ENCODE measurements at places on chromosomes 3 and 15. TPM values are rescaled to one million over a fixed set of nuclear protein-coding genes. Genes with fewer than 3 reads are reported as not detected.

DNA sequence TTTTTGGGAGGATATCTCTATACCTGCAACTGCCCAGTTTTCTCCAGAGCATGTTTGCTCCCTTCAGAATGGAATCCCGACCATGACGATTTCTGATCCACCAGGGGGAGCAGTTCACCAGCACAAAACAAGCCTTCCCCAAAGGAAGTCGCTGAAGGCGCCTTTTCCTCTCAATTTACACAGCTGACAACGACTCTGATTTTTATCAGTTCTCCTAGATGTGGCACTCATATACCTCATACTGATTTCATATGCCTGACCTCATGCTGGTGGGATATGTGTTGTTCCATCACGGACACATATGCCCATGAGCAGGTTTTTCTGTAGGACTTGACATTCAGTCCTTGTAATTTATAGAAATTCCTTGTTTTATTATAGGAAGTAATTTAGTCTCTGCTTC lies 1028.2 kb downstream of the MCTP2 start:
- DNase-seq = peak; percentile 49

DNA sequence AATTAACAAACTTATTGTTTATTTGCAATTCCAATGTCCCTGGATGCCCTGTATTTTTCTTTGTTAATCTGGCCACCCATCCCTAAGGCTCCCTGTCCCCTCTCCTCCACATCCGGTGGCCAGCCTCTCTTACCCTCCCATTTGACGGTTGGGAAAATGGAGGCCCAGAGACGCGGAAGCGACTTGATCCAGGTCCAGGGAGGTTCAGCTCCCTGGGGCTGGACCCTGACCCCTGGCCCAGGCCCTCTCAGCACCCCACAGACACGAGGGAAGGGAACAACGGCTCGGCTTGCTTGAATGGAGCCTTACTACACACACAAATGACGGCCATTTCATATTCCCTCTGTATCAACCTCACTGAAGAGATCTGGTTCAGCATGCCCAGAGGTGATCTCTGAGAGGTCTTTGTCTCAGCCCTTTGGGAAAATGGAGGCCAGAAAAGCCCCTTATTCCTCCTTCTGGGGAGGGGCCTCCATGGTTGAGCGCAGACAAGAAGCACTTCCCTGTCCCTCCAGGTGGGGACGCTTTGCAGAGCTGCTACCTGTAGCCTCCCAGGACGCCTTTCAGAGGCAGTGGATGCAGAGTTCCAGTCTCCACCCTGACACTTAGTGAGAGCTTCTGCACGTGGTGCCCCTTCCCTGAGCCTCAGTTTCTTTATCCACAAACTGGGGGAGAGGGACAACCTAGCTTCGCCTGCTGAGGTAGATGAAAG lies 82.1 kb downstream of the ATP2B2 start:
- DNase-seq = no peak

Gene ISL2
- total RNA-seq = not detected

DNA sequence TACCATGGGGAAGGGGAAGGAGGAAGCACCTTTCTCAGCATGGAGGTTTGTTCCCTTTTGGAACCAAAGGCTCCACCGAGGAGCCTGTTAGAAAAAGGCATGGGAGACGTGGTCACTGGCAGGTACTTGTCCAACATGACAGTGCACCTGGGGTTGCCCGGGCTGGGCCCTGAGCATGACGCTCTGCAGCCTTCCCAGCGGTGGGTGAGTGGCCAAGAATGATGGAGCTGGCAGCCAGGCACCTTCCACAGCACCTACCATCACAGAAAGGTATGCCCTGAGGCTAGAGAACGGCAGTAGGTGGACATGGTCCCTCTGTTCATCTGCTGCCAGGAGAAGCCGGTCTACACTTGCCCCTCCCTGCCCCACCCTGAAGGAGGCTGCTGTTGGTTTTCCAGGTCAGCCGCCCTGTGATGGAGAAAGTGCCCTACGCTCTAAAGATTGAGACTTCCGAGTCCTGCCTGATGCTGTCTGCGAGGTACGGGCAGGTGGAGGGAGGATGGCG lies 29.0 kb upstream of the NR2C2 start:
- DNase-seq = no peak

Gene GNL3
- total RNA-seq = 106 TPM

- DNase-seq = no peak
Measured at GRCh38 chr3:31908391-31909097, 72.5 kb downstream of the OSBPL10 start.

Gene FES
- total RNA-seq = 5.5 TPM

DNA sequence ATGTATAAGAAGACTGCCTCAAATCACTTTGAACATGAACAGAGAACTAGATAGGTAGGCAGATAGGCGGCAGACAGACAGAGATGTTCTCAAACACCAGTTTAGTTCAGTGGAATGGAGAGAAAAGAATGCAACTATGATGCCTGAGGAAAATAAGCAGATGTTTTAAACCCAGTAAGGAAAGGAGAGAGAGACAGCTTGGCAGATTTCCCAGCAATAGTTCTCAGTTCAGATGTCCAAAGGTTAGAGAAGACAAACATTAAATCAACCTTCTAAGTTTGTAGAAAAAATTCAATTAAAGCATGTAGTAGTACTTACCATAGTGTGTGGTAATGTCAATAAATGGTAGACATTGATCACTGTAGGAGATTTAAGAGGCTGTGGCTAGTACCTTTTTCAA lies 209.6 kb upstream of the PFN2 start:
- no peak for DNase-seq

Gene ATP8B4
- 0.31 TPM for total RNA-seq

DNA sequence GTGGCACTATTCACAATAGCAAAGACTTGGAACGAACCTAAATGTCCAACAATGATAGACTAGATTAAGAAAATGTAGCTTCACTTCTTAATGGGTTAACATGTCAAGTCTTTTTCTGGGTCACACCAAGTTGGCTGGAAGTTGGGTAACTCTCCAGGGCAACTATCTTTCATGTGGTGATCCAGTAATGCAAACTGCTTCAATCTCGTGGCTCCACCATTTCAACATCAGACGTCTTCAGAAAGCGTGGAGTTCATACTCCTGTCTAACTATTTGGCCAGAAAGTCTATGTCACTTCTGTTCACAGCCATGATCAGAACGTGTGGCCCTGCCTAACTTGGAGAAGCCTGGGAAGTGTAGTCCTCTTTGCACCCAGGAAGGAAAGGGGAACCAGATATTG lies 32.2 kb downstream of the DUT start:
- no peak for DNase-seq

- no peak for DNase-seq
Measured at GRCh38 chr3:140910860-140911259, 30.8 kb upstream of the SLC25A36 start.

GRCh38 chr3:8841472-8841871 lies 72.1 kb upstream of the OXTR start:
- no peak for DNase-seq

DNA sequence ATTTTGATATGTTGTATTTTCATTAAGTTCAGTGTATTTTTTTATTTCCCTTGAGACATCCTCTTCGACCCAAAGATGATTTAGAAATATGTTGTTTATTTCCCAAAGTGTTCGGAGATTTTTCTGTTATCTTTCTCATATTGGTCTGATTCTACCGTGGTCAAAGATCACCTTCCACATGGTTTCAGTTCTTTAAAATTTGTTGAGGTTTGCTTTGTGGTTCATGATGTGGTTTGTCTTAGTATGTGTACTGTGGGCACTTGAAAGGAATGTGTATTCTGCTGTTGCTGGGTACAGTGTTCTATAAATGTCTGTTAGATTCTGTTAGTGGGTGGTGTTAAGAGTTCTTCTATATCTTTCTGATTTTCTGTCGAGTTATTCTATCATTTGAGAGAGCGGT lies 103.4 kb upstream of the FHIT start:
- no peak for DNase-seq

GRCh38 chr15:30943654-30944335 lies 40.1 kb downstream of the FAN1 start:
- DNase-seq = no peak

DNA sequence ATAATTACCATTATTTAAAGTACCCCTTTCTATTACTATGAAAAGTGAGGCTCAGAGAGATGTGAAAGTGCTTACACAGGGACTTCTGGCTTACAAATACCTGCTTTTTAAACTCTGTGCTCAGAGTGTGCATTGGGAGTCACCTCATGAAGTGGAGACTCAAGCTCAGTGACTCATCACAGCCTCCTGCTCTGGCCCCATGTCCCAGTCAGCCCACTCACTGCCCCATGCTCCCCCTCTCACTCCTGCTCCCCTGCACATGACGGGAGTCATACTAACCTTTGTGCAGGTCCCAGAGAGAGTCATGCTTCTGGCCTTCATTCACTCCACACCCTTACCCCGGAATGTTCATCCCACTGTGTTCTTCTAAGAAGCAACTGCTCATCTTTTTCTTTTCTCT lies 20.2 kb downstream of the CCR1 start:
- no peak for DNase-seq

GRCh38 chr3:132879656-132880055 lies 157.4 kb upstream of the NPHP3 start:
- no peak for DNase-seq

Gene AGBL1
- total RNA-seq = not detected

Gene LRTM1
- total RNA-seq = not detected

DNA sequence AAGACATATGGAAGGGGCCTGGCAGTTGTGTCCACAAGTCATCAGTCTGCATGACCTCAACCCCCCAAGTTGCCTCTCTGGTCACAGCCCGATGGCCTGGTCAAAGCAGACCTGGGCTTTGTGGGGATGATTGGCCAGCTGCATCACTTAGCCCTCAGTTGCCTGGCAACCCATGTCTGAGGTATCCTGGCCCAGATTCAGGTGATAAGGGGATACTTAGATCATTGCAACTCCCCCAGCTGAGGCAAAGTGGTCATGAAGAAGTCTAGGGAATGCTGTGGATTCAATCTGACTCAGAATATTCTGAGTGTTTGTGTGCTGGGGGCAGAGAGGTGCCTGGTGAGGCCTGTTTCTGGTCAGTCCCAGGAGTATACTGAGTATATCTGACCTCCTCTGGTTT lies 5.0 kb downstream of the GPR156 start:
- DNase-seq = no peak

Gene KNG1
- total RNA-seq = not detected

DNA sequence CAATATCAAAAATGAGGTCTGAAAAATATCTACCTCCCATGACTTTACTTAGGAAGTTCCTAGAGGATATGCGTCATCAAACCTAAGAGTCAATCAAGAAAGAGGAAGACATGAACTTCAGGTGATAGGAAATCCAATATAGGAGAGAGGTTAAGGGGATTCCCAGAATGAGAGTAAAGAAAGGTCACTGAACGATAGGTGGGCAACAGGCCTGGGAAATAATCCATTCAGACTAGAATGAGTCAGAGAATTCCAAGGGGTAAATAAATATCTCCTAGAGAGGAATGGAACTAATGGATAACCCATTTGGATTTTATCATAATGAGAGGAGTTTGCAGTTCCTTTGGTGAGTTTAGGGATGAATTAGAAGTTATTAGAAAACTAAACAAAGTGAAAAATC lies 131.1 kb upstream of the NUDT16 start:
- no peak for DNase-seq

DNA sequence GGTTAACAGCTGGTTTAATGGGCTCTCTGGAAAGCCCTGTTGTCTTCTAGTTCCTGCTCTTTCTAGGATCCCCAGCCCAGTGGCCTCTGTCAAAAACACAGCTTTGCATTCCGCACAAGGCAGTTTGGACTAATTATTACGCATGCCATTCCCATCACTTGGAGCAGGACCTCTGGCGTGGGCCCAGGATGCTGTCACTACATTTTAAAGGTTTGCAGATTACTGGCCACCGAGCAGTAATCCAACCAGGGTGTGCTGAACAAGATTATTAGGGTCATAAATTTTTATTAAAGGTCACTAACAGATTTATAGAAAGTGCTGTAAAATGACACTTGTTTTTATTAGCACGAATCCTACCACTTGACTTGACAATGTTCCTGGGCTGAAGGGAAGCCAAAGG lies 143.6 kb upstream of the SLC6A11 start:
- DNase-seq = no peak

Gene PYDC2
- total RNA-seq = not detected

- DNase-seq = peak; percentile 50
Measured at GRCh38 chr15:89361451-89362202, 27.0 kb upstream of the POLG start.

GRCh38 chr3:23487015-23487414 lies 283.9 kb downstream of the UBE2E2 start:
- DNase-seq = no peak

GRCh38 chr15:77030048-77030927 lies 35.4 kb downstream of the PSTPIP1 start:
- no peak for DNase-seq

Gene NANOGP8
- total RNA-seq = not detected

Gene PRR20G
- not detected for total RNA-seq

- DNase-seq = no peak
Measured at GRCh38 chr3:145735631-145736030, 425.4 kb downstream of the PLOD2 start.

- DNase-seq = no peak
Measured at GRCh38 chr3:62371720-62372591, 1.4 kb downstream of the FEZF2 start.

DNA sequence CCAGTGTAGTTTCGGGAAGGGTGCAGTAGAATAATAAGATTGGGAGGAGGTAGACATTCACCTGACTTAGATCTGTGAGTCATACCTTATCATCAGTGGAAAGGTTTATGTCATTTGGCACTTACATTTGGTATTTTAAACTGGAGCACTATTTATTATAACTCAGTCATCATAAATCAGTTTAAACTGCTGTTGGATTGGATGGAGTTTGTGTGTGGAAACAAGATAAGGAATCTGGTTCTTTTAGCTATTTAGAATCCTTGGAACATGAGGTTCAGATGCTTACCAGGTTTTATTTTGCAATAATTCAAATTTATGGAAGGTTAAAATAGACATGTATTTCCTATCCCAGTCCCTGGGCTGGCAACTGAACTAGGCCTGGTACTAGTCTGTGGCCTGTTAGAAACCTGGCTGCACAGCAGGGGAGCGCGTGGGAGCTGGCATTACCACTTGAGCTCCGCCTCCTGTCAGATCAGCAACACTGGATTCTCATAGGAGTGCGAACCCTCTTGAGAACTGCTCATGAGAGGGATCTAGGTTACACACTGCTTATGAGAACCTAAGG lies 34.5 kb downstream of the ZFAND6 start:
- no peak for DNase-seq

- DNase-seq = no peak
Measured at GRCh38 chr3:43485931-43486330, 135.9 kb downstream of the ANO10 start.

Gene KCNMB3
- 0.58 TPM for total RNA-seq

DNA sequence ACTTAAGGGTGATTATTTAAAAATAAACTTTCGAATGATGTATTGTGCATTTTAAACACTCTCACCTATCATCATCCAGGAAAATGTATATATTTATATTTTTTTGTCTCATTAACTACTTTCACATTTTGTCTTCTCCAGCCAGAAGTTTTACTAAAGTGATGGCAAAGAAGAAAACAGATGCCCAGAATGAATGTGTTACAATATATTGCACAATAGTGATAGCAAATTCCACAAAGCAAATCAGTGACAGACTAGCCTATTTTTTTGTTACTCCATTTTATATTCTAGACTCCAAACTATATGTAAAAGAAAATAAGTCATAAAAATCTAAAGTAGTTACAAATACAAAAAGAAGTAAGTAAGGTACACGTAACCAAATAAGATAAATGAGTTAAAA lies 414.7 kb downstream of the EPHA3 start:
- DNase-seq = no peak

Gene CHDH
- total RNA-seq = 0.60 TPM

Gene PEX11A
- 0.22 TPM for total RNA-seq
